Stimulated activated CD4-positive, alpha-beta T cell treated with anti-CD3 and anti-CD28 coated beads, TNF-alpha, amount 100 ng/mL, for 1 hour (primary cell): ENCODE measurements at places on chromosomes 4 and X.

DNA sequence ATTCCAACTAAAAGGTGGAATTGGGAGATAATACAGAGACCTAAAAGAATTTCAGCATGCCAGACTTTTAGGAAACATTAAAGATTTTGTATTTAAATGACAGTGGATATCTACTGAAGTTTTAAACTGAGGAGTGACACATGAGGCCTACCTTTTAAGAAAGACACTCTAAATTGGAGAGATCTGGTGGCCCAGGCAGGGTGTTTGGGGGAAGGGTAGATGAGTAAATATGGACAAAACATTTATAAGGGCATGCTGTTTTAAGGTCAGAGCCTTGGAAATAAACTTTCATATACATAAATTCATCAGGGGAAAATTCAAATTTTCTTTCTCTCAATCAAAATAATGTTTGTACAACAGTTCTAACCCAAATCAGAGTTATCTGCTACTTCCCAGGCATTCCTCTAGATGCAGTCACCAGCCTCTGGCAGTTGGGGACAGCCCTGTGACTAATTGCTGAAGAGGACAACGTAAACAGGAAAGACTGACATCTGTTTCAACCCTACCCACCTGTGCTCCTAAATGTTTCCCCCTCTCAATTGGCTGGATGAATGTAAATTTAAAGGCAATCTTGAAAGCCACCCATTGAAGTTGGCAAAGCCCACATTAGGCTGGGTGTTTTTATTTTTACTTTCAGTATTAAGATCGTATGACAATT lies 1646.9 kb upstream of the ADGRL3 start:
- no peak for DNase-seq

DNA sequence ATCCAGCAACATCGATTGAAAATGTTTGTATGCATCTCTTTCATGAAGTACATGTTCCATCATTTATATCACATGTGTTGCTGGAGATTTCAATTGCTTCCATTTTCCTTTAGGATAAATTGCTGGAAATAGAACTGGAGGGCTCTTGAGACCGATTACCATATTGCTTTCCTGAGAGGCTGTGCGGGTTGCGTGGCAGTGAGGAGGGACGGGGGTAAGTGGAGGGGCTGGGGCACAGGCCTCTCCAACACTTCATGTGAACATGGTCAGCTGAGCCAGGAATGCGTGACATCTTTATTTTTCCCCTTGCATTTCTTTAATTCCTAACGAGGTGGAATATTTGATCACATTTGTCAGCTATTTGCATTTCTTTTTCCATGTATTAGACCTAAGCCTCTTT lies 144.6 kb downstream of the TBL1X start:
- no peak for DNase-seq

DNA sequence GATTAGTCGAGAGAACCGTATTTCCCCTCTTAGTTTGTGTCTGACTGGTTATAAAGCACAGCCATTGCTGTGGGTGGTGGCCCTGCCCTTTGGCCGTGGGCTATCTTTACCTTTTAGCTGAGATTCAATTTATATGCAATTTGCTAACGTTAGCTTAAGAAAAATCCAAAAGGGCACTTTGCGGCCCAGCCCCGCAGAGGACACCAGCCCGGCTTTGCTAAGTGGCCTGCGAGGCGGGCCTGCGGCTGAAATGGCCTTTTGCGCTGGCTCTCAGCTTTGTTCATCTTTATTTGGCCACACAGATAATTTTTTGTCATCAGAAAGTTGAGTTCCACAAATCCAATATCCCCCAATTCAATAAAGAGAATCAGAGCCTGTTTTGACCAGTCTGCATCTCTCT lies 48.3 kb downstream of the CPZ start:
- DNase-seq: no peak

DNA sequence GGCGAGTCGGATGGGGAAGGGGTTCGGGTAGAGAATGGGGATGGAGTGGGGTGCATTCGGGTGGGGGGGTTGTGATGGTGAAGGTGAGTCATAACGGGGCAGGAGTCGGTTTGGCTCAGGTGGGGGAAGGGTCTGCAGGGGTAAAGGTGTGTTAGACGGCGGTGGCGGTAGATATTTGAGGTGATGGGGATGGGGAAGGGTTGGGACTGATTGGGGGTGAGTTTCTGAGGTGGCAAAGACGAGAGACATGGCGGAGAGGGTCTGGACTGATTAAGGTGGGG lies 738 bp downstream of the SYP start:
- no peak for DNase-seq

GRCh38 chrX:14939644-14940043 lies 66.4 kb downstream of the MOSPD2 start:
- no peak for DNase-seq

DNA sequence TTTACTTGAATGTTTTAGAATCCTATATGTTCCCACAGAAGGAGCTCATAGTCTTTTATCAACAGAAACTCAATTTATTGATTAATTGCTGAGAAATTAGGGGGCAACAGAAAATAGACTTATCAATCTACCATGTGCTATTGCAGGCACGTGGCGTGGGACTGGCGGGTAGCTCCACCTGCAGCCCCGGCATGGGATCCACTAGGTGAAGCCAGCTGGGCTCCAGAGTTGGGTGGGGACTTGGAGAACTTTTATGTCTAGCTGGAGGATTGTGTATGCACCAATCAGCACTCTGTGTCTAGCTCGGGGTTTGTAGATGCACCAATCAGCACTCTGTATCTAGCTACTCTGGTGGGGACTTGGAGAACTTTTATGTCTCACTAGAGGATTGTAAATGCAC lies 3.3 kb upstream of the OCIAD1 start:
- no peak for DNase-seq

DNA sequence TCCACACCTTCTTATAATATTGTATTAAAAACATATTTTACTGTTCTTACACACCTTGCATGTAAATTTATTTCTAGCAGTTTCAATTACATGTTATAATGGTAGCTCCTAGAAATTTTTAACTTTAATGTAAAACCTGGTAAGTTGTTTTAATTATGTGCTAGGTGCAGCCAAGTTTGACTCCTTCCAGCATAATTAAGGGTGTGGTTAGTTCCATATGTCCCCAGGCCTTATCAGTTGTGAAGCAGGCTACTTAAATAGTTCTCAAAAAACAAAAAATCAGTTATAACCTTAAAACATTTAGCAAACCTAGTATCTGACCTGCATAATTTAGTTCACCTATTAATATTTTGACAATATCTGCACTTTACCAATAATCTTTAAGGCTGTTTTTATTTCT lies 26.9 kb upstream of the PASD1 start:
- DNase-seq: no peak

DNA sequence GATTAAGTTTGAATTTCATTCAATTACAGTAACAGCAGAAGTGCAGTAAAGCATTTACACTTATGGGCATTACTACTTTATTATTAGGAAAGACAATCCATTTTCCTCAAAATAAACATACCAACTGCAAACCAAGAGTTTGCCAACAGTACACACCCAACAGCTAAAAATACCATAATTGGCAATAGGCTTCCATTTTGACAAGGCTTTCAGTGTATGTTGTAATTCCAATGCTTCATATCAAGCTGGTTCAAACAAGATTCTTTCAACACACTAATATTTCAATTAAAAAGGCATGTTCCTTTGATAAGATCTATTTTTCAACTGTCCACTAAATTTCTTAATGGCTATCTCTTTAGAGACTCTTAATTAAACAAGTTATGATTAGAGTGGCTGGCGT lies 12.1 kb downstream of the EIF1AX start:
- no peak for DNase-seq

- DNase-seq: no peak
These were observed 442.9 kb upstream of the RASGEF1B start for GRCh38 chr4:81914623-81915022.

- no peak for DNase-seq
These were observed 102.6 kb upstream of the C1GALT1C1 start for GRCh38 chrX:120732461-120732860.

DNA sequence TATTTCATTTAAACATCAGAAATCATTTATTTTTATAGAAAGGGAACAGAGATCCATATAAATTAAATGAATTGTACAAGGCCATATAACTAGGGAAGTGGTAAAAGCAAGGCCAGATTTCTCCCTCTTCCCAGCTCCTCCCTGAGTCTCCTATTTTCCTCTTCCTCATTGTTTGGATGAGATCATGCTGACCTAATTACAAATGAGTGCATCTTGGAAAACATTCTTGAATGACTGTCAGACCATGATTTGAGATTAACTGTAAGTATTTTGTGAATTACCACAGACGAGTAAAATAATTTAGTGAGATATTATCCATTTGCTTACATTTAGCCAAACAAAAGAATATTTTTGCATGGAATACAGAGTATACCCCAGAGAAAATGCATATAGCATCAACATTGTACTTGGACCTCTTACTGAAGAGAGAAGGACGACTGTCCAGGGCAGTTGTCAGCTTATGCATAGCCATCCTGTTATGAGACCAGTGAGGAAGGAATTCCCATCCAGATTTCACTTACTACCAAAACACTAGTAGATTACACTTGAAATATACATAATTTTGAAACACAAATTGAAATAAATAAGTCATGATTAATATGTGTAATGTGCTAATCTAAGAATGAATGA lies 47.3 kb downstream of the SLAIN2 start:
- no peak for DNase-seq

DNA sequence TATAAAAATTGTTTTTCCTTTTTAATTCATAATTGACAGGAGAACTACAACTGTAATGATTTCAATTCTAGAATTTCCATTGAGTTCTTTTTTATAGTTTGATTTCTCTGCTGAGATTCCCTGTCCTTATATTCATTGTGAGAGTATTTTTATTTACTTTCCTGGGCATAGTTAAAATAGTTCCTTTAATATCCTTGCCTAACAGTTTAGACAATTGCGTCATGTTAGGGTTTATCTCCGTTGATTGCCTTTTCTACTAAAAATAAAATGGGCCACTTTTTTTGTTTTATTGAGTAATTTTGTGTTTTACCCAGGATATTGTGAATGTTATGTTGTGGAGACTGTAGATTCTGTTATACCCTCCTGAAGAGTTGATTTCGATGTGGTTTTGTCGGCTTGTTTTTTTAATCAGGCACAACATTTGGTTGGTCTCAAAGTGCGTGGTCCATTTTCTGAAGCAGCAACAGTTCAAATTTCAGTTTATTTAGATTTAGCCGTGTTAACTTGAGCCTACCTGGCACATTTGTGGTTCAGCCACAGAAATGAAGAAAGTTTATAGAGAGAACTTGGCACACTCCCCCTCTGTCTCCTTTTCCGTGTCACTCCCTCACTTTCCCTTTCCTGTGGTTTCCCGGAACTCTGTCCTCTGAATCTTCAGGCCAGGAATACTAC lies 16.0 kb upstream of the PRRG1 start:
- no peak for DNase-seq

- DNase-seq: no peak
These were observed 140.2 kb upstream of the LDB2 start for GRCh38 chr4:17038510-17039176.

- no peak for DNase-seq
These were observed 75.9 kb downstream of the CLNK start for GRCh38 chr4:10608501-10609219.

GRCh38 chr4:159291176-159291575 lies 188.3 kb downstream of the RAPGEF2 start:
- DNase-seq: no peak

DNA sequence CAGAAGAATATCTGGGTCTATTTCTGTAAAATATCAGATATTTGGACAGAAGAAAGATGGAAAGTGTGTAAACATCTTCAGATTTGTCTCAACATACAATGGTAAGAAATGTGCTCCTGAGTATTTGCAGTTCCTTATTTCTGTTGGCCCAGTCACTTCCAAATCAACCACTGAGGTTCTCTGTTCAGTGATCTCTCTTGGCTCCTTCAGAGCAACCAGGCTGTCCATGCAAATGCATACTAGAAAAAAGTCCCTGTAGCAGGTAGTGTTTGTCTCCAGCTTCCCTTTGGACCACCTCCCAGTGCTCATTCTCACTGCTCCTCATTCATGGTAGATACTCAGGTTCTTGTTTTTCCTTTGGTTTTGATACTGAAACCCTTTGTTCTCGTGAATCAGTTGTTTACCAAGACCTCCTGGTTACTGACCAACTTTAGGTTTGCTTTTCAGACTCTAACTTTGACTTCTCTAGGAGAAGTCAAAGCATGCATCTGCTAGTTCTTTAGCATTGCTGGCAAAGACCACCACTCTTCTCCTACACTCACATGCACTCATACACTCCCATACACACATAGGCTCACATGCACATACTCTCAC lies 28.8 kb downstream of the ASIC5 start:
- no peak for DNase-seq

- DNase-seq: no peak
These were observed 177.8 kb downstream of the NPFFR2 start for GRCh38 chr4:72209600-72209999.

GRCh38 chr4:76430519-76431388 lies 4.3 kb upstream of the SHROOM3 start:
- no peak for DNase-seq

GRCh38 chrX:109873574-109873973 lies 129.3 kb upstream of the TMEM164 start:
- DNase-seq: no peak

- no peak for DNase-seq
These were observed 1490.1 kb upstream of the IGFBP7 start for GRCh38 chr4:58600290-58600689.

GRCh38 chr4:75289914-75290582 lies 224.2 kb downstream of the RCHY1 start:
- no peak for DNase-seq

DNA sequence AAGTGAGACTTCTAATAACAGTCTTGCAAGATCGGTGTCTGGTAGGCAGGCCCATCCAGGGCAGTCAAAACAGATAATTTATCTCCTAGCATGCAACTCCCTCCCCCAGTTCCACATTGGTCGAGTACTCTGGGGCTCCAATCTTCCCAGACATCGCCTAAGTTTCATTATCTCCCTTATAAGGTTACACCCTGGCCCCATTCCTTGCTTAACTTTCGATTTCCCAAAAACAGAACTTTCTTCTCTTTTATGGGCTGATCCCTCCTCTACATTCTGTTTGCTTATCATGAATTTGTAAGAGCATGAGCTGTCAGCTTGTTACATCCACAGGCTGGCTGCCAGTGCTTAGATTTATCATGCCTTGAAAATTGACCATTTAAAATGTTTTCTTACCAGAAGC lies 471.3 kb downstream of the TECRL start:
- DNase-seq: no peak

DNA sequence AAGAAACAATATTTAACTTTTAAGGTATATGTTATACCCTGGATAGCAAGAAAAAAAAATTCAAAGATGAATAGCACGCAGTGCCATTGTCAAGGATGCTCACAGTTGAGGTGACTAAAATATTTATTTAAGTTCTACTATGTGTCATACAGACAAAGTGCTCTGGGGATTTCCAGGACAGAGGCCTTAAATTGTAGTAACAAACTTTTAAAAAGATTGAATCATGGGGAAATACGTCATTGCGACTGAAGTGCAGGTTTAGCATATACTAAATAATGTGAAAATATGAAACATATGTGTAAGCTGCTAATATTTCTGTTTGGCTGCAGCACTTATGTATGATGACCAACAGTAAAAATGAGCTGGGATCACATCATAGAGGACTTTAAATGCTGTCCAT lies 748.0 kb upstream of the PCDH7 start:
- no peak for DNase-seq

DNA sequence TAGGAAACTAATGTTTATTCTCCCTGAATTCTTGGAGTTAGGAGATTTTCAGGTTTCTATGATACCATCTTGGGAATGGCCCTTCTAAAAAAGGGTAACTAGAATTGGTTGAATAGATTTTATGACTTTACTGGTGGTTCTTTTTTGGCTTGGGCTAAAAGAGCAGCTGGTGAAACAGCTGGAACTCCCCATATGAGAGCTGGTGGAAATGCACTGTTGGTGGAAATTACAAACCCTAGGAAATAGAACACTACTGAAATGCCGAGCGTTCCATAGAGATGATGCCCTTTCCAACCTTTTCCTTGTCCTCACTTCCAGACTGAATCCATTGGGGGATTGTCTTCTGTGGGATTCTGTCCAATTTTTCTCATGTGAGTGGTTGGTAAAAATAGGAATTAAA lies 139.5 kb downstream of the STIM2 start:
- DNase-seq: no peak
